ENCODE measurements at places on chromosomes 1 and 21.

DNA sequence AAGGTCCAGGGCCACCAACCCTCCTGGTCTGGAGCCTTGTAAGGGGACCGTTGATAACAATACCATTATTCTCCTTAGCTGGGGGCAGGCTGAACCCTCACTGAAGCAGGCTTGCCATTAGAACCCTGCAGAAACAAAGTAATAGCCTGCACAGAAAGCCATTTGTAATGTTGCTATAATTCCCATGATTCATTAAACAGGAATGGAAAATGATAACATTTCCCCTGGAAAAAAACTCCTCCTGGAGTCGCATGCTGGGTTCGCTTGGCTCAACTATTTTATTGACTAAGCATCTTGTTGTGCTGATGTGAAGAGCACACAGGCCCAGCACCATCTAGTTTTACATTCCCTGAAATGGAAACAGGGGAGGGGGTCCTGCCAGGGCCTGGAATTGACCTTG lies 155.6 kb upstream of the CSF3R start:
- no peak for DNase-seq

GRCh38 chr1:117592155-117592554 lies 13.7 kb upstream of the TENT5C start:
- no peak for DNase-seq

DNA sequence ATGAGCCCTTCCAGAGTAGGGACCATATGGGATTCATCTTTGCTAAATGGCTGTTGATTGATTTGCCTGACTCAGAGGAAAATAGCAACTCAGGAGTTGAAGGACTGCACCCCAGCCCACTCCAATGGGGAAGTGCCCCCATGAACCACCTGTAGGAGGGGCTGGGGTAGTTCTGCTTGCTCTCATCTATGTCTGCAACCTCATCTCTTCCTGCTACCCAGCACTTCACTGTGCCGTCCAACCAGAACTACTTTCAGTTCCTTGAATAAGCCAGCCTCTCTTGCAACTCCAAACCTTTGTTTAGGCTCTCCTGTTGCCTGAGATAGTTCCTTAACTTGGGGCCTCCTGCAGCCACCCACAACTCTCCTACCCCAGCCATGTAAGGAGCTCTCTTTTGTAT lies 26.6 kb downstream of the BEND5 start:
- peak; percentile 86 for DNase-seq

DNA sequence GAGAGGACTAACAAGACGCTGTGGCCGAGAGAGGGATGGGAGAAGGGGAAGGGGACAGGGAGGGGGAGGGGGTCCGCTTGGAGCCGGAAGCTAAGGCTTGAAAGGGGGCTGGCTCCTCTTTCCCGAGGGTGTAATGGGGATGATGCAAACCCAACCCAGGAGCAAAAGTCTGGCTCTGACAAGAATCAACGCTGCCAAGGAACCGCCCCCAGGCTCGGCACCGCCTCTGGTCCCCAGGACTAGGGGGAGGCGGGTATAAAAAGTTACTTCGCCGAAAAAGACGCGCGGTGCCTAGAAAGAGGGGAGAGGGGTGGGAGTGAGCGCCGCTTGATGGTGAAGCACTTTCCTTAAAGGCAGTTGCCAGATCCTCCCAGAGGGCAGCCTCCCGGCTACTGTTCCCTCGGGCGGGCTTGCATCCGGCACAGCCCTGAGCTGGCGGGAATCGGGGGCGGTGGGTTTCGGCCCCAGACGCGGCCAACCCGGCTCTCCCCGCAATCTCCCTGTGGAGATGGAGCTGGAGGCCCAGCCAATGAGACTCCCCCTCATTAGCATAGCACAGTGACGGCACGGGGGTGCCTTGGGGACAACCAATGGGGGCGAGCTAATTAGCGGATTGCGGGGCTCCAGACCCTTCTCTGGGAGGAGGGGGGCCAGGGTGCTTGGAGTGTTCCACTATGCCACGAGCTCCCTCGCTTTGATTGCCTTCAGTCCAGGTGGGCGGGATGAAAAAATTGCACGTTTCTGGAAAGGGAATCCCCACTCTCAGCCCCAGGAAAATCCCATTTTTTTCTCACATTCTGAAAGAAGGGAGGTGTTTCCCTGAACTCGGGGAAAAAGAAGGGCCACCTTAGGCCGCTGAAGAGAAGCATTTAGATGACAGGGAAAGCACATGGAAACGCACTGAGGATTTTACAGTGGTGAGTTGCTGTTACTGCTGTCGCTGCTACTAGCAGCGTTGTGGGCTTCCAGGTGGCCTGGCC lies at the start of gene KCNT2:
Gene KCNT2 (minus strand): TSS at position 51 of the 980 bp plus-strand sequence. CDS start 131 bp downstream, outside the sequence.
- DNase-seq, result peak; percentile 1

DNA sequence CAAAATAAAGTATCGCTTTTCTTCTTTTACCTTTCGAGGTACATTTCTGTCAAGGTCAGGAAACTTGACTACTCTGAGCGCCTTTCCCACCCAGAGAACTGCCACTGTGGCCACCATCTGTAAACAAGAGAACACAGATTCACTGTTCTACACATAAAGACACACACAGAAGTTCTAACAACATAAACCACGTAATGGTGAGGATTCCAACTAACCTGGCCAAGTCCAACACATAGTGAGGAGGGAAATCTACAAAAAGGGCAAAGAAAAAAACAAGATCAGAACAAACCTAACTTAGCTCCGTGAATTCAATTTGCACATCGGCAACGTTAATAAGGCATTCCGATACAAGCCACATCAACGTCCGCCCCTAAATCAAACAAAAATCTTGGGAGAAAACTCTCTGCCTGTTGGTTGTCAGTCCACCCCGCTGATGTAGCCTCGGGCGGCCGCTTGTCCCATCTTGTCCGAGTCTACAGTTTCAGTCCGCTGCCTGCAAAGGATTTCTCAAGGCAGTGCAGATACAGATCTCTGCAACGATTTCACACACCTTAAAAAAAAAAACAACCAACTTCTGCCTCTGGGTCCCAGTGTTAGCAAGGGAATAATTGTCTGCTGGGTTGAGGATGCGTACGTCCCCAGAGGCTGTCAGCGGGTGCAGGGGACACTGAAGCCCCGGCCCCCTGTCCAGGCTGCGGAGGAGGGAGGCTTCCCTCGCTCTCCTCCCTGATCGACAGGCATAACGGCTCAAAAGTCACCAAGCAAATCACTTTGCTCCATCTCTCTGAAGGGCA lies 1.0 kb downstream of the SLC35D1 start:
- no peak for DNase-seq

DNA sequence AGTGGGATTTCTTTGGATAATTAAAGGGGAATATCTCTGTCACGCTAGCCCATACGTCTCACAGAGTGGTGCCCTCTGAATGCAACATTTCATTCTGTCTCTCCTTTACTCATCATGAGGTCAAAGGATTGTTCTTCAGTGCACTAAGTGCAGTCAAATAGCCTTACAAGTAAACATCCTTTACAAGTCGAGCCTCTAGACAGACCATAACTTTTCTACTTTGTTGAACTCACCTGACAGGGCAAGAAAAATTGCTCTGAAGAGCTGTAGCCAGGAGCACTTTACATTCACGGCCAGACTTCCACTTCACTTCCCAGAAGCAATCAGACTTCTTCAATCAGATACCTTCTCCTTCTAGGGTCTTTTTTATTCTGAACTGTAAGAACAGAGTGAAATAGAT lies 768.0 kb upstream of the TMPRSS15 start:
- no peak for DNase-seq

Data from B cell (primary cell).